ENCODE measurements at places on chromosomes 1 and 21. TPM values are rescaled to one million over a fixed set of nuclear protein-coding genes. Genes with fewer than 3 reads are reported as not detected.

The PPP2R5A gene
- 63.9 TPM for total RNA-seq

The NUP210L gene
- total RNA-seq, result 0.12 TPM

The S100A1 gene
- not detected for total RNA-seq

The TNNT2 gene
- not detected for total RNA-seq

The PALMD gene
- not detected for total RNA-seq
